ENCODE measurements at places on chromosomes 6 and 20.

DNA sequence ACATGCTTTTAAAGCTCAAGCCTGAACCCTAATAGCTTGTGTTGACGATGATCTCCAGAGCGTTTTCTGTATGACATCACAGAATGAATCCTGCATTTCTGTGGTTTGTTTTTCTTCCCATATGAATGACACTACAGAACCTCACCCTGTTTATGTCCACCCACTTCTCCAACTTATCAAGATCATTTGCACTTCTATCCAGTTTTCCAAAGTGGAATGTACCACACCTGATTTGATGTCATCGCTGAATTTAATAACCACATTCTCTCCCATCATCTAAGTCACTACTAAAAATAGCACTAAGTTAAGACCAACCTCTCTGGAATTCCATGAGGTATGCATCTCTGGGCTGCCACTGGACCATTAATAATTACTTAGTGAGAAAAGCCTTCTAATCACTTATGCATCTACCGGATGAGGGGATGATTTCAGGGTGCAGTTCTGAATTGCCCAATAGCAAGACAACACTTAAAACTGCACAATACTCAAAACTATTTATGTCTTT is 33.3 kb upstream of the CITED2 start:
- no peak for DNase-seq

DNA sequence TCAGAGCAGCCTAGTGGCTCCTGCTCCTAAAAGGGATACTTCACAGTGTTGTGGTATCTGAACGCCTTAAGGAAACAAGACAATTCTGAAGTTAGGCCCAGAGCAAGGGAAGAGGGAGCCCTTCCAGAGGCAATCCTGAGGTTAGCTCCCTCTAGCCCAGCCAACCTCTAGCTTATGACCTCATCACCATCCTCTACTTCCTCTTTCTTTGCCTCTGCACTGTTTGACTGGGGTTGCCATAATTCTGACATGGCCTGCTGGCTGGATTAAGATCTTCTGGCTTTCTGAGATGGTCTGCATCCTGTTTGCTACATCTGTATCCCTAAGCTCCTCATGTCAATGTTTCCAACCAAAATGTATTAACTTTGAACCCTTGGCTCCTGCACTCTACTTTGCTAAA is 23.3 kb upstream of the BMP2 start:
- no peak for DNase-seq

DNA sequence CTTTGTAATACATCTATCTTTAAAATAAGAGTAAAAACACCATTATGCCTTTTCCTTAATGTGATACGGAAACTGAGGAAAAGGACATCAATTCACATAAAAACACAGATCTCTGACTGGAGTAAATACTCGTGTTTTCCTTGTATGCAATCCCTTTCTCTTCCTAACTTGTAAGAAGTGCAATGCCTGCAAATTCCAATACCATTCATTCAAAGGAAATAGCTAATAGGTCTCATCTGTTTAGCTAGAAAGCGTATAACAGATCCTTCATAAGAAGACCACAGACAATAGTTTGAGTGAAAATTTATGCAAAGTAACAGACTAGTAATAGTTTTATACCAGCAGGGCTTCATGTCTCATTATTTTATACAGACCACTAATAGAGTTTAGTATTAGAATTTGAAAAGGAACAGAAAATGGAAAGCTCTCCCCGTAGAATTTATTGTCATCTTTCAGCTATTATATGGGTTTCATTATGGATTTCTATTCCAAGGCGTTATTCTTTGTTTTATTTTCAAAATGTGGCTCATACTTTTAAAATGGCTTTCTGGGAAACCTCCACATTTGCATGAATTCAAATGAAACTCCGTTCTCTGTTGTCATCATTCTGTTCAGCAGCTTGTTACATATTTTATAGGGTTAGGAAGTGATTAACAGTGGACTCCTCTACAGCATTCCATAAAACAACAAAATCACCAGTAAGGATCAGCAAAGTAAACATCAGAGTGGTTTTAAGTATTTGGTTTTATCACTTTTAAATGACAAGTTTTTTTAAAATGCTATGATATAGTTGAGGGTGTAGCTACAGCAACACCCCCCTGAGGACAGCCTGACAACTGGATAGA is 186.7 kb downstream of the BTBD9 start:
- no peak for DNase-seq

DNA sequence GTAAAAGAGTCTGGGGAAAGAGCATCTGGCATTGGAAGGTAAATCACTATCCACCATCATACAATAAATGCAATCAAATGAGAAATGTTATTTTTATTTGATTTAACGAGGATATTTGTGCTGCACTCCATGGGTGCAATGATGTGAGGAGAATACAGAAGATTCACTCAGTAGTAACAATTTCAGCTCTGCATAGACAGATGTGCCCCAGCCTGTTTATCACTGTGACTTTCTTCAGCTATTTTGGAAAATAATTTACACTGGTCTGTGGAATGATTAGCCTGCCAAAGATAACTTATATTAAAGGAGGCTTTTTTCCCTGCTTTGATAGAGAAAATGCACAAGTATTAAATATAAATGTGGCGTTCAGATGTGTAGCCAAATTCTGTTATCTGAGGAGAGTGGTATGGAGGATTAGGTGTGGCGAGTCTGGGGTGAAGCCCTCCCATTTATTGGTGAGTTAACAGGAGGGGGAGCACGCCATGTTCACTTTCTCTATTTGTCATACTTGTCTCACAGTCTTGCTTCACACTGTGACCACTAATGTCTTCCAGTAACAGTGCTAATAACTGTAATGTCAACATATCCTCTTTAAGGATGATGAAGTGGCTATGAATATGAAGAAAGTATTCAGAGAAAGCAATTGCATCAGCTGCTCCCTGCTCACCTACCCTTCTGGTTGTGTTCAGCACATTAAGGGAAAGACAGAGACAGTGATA is 645.6 kb downstream of the MMUT start:
- no peak for DNase-seq

- no peak for DNase-seq
Measured at GRCh38 chr6:168858926-168859325, 394.7 kb downstream of the THBS2 start.

DNA sequence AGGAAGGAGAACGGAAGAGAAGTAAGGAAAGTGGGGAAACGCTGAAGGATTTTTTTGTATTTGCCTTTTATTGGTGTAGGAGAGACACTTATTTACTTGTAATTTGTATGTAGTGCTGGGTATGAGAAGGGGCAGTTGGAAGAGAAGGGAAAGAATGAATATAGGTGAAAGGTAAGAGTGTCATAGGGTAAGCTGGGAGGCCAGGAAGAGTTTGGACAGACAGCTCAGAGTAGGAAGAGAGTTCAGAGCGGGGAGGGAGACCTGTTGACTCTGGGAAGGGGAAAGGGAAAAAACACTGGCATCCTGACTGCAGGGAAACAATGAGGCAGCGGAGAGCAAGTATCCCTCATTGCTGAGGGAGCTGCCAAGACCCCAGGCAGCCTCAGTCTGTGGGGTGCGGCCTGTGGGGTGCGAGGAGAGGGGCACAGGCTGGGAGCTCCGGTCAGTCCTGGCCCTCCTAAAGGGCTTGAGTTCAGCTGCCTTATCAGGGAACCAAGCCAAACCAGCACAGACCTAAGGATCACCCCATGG is 3.1 kb downstream of the TRAF3IP2 start:
- no peak for DNase-seq

- DNase-seq, result no peak
Measured at GRCh38 chr6:147972448-147972847, 370.2 kb upstream of the SASH1 start.

- no peak for DNase-seq
Measured at GRCh38 chr20:45489083-45489531, 19.6 kb downstream of the WFDC2 start.

DNA sequence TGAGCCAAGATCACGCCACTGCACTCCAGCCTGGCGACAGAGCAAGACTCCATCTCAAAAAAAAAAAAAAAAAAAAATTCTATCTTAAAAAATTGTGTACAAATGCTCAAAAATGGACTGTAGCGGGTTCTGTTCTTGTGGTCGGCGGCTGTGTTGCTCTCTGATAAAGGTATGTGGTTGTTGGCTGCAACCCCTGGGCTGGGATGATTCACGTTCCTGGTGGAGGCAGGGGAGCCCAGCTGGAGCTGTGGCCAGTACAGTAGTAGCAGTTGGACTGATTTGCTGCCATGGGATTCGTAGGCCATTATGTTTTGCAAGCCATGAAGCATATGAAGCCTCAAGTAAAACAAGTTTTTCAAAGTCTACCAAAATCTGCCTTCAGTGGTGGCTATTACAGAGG is 22.3 kb downstream of the MDN1 start:
- DNase-seq, result no peak

Measured in CD4-positive, alpha-beta T cell treated with Interleukin-10 for 1 hour (primary cell).